ENCODE measurements at places on chromosomes 11 and 22.

DNA sequence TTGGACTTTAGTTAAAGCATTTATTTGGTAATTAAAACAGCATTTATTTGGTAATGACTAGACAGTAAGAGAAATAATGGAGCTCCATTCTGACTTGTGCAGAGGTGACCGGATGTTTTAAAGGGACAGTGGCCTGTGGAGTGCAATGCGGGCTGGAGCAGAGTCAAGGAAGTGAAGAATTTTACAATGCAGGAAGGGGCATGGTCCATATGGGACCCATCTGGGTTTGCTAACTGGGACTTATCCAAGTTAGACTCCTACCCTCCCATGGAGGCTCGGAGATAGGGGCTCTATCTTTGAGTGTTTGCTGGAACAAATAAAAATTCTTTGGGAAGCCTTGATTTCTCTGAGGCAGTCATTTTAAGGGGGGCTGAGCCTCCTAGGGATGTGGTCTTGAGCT, 59.9 kb upstream of the MYO18B start:
- no peak for DNase-seq

DNA sequence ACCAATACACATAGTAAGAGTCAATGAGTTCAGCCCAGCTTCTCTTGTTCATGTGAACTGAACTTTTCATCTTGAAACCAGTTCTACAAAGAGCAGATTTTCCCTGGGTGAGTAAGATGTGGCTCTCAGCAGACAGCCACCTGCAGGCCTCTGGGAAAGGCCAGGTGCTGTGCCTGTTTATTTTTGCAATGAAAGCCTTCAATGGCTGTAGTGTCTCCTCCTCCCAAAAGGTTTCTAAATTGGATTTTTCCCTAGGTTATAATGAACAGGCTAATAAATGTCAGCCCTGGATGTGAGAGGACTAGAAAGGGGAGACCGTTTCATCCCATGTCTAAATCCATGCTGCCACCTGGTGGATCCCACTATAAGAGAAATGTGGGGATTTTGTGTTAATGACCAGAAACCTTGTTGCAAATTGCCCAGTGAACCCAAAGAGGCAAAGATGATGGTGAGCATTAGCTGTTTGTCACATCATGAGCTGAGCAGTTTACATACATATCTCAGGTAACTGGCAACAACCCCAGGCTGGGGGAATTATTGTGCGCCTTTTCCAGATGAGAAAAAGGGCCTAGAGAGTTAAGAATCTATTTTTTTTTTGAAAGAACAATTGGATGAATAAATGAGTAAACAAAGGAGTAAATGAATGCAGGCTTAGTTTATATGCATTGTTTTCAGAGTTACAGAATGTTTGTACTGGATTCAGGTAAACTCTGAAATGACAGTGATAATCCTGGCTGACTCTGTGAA, 12.7 kb downstream of the C11orf91 start:
- no peak for DNase-seq

DNA sequence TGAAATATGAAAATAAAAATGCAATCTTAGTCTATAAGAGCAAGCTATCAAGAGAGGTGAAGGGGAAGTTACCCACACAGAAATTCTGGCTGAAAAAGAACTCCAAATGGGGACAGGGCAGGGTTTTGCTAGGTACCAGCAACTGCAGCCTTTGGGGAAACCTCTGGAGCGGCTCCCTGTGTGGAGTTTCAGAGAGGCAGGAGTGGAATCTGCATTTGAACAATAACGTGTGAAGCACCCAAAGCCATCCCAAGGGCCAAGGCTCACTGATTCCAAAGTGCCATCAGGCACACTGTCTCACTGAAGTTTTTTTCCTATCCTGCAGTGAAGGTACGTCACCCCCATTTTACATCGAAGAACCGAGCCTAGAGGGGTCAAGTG, 87.8 kb downstream of the KCNC1 start:
- no peak for DNase-seq

- no peak for DNase-seq
Measured at GRCh38 chr11:70233511-70233934, 30.4 kb downstream of the FADD start.

DNA sequence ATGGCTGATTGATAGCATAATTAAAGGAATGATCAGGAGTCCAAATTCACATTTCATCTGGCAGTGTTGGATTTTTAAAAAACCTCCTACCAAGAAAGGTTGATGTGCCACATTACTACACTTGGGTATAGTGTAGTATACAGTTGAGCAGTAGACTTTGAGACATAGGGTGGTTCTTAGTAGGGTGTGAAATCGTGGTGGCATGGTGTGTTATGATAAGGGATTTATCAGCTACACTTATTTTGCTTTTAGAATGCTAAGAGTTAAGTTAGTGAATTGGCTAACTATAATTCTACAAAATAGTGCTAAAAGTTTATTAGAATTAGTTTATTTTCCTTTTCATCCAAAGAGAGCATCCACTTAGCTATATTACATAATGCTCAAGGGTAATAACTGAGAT, 13.1 kb downstream of the TBCEL start:
- DNase-seq, result no peak

GRCh38 chr11:26065944-26066343, 266.0 kb upstream of the ANO3 start:
- no peak for DNase-seq

DNA sequence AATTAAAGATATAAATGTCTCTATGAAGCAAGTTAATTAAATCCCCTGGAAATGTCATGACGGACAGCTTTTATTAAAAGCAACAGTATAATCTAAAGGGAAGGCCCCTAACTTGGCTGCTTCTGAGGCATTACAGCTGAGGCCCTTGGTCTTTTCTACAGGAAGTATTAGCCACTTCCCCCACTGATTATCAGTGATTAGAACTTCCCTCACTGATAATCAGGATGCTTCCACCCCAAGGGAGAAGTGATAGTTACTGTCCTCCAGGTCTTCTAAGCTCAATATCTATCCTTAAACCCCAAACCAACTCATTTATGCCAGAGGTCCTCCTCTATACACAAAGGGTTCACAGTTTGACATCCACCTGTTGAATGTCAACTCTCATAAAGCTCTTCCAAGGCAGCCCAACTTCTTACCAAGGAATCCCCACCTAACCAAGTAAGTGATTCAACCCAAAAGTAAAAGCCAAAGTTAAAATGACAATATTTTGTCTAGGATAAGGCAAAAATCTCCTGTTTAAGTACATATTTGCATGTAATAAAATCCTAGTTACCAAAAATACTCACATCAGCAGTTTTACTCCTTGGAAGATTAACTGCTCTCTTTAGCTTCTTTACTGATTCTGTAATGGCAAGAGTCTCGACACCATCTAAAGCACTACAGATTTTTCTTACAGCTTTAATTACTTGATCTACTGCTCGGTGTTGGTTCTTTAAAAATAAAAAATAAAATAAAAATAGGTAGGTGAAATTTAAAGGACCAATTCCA, 58.6 kb upstream of the RPS13 start:
- no peak for DNase-seq

- no peak for DNase-seq
Measured at GRCh38 chr11:111983187-111983986, 41.8 kb upstream of the DLAT start.

DNA sequence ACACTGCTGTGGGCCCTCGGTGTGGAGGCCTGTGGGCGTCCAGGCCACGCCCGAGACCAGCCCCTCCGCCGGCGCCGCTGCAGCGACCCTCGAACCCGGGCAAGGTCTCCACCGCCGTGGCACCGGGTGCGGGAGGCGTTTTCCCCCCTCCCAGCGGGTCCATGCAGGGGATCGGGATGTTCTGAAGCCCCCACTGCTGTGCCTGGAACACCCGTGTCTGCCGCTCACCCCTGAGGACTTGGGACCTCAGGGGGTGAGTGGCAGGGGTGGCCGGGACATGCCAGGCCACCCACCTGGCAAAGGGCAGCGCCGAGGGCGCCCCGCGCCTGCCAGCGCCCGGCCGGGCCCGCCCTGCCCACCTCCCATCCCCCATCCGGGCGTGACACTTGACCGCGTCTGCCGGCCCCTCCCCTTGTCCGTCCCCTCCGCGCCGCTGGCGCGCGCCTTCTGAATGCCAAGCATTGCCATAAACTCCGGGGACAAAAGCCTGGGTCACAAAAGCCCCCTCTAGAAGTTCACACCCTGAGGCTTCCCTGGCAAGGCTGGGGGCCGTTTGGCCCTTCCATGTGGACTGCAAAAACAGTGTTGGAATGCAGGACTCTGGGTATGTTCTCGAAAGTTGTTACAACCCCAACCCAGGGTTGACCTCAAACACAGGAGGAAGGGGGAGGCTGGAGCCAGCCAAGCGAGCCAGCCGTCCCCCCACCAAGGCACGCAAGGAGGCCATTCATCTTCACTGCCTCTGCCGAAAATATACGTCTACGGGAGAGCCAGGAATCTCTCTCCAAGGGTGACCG, 819 bp upstream of the KCNQ1OT1 start:
- DNase-seq, result peak; percentile 83

- DNase-seq, result no peak
Measured at GRCh38 chr22:44214187-44214586, 33.5 kb downstream of the PARVG start.

- DNase-seq, result peak; percentile 82
Measured at GRCh38 chr11:14380947-14381561, 22.1 kb upstream of the RRAS2 start.

Data from sciatic nerve (tissue), 2 donors.